Activated CD8-positive, alpha-beta memory T cell treated with anti-CD3 and anti-CD28 coated beads, Interleukin-2, amount 50 U/mL, for 4 hours (primary cell): ENCODE measurements at places on chromosomes 7 and 10.

DNA sequence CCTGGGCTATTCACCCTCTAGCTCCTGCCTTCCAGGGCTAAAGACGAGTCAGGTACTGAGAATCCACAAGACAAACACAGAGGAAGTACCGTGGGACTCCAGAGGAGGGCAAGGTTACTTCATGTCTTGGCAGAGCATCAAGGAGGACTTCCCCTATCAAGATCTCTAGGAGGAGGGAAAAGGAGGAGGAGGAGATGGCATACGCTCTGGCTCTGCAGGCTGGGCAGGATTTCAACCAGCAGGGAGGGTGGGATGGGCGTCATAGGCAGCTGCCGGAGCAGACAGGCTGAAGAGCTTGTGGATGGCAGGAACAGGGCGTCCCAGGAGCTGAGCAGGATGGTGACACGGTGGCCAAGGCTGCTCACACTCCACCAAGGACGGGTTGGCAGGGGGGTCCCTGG lies 21.3 kb downstream of the MDH2 start:
- no peak for DNase-seq

GRCh38 chr10:110808615-110809014 lies 63.1 kb upstream of the PDCD4 start:
- DNase-seq = no peak

DNA sequence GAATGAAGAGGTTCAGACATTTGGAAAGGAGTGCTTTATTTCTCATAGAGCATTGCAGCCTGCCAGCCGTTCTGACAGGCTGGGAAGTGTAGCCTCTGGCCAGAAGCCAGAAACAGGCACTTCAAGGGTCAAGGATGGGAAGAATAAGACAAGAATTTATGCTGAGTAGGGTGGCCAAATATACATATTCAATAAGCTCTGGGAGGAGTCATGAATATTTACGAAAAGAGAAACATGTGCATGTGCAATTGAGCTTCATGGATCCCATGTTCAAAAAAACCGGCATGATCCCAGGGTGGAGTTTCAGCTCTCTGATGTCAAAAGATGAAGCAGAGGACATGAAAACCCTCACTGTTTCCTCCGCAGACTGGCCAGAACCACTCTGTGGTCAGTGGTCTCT lies 32.9 kb downstream of the TLX1 start:
- DNase-seq = no peak

DNA sequence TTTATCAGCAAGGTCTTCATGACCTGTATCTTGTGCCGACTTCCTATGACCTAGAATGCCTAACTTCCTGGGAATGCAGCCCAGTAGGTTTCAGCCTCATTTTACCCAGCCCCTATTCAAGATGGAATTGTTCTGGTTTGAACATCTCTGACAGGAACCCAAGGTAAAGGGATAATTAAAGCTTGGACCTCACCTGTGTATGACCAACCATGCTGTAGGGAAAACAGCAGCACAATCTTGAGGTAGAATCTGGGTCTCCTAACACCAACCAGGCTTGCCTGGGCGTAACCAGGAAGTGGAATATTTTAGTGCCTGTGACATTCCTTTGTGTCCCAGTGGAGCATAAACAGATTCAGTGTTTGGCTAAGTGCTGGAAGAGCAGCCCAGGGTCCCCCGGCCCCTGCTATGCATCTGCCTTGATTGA lies 94.1 kb downstream of the PFKFB3 start:
- no peak for DNase-seq

- DNase-seq = no peak
Measured at GRCh38 chr10:6354168-6354772, 151.5 kb downstream of the PFKFB3 start.

- no peak for DNase-seq
Measured at GRCh38 chr7:66576646-66577045, 52.0 kb upstream of the KCTD7 start.

DNA sequence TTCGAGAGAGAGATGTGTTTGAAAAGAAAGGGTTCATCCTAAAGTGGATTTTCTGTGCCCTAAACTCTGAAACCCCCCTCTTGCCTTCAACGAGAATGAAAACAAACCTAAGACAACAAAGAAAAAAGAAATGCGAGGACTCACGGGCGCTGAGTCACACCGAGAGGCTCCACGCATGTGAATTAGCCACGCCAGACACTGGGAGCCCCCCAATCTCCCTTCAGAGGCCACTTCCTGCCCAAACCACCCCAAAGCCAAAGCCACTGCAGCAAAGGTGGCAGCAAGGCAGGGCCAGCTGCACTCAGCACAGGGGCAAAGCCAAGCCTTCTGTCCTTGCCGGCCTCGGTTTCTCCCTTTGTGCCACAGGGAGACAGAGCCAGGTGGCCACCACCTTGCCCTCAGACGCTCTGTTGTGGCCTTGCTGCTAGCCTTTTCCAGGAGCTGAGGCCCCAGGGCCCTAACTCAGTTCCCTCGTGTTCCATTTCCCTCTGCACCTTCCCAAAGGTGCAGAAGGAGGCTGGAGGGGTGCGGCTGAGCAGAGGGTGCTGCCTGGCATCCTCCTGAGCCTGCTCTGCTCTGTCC lies 93.3 kb downstream of the FAM53B start:
- DNase-seq = peak; percentile 71

DNA sequence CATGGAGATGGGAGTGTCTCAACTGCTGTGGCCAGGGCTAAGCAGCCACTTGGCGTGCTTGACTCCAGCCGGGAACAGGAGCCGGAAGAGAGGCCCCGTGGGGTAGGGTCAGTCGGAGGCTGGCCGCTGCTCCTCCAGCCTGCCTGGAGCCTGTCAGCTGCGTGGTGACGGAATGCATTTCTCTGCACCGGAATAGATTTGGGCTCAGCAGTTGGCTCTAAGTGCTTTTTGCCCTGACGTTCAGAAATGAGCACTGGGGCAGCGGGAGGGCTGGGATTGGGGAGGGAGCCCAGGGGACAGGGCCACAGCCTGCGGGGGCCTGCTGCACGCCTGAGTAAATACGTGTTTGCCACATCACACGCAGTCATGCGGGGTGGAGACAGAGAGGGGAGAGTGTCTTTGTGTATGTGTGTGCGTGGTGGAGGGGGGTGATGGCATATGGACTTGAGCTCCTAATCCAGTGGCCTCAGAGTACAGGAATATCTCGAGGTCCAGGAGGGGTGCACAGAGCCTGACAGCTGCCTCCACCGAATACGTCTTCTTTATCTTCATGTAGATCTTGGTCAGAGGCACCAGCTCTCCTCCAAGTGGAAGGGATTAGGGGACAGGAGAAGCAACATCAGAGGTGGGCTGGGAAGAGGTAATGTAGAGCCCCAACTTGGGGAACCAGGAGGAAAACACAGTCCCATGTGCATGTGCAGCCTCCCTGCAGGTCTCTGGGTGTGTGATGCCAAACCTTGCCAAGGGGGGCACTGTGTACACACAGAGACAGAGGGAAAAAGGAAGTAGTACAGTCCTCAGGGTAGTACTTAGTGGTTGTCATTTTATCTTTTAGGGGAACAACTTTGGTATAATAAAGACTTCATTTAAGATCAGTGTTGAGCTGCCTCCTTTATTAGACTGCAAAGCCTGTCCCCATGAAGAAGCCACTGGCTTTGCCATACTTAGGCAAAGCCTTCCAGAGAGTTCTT lies 151.4 kb downstream of the CDH23 start:
- no peak for DNase-seq

- no peak for DNase-seq
Measured at GRCh38 chr7:142753366-142753765, 4.1 kb downstream of the PRSS1 start.

- DNase-seq = no peak
Measured at GRCh38 chr10:119737039-119737663, 11.3 kb downstream of the INPP5F start.

GRCh38 chr10:72852508-72852907 lies 41.0 kb upstream of the OIT3 start:
- no peak for DNase-seq

DNA sequence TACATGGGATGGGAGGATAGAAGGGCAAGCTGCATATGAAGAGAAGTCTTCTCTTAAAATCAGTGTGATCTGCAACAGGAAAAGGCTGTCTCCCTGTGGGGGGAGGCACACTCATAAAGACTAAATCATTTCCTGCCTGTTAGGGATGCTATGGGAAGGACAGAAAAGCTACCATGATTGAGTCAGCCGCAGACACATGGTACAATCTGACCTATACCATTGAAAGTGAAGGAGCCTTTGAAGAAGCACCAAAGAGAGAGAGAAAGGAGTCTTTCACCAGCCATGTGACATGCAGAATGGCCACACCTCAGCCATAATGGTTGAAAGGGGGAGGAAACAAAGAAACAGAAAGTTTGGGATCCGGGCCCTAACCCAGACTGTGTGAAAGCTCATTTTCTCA lies 29.1 kb downstream of the NUDCD3 start:
- DNase-seq = peak; percentile 22

GRCh38 chr10:71401056-71401455 lies 4.3 kb downstream of the CDH23 start:
- no peak for DNase-seq

DNA sequence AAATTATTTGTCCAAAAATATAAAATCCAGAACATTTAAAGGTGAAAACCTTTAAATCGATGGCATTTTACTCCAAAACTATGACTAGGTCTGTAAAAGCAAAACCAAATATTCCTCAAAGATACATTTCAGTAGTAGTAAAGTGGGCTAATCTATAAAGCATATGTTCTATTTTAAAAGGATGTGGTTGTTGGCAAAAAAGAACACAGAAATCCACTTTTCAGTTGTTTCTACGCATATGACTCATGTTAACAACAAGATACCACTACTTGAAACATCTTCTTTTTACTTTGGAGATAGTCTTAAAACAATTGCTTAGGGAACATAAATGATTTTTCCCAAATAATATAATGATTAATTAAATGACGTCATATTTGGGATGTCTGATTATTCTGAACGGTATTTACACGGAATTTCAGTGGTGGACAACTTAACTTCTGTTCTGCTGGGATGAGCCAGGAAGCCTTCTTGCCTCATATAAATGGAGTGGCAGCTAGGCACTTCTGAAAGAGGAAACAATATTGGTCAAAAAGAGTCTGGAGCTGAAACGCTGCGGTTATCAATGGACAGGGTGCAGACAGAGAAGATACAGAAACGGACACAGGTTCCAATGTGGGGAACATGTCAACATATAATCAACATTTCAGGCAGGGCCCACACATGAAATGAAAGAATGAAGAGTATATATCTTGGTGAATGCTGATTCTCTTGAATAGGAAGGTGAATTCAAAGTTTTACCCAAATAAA lies 78.5 kb downstream of the ETV1 start:
- no peak for DNase-seq

- no peak for DNase-seq
Measured at GRCh38 chr7:88218429-88218745, 1.5 kb downstream of the SRI start.

DNA sequence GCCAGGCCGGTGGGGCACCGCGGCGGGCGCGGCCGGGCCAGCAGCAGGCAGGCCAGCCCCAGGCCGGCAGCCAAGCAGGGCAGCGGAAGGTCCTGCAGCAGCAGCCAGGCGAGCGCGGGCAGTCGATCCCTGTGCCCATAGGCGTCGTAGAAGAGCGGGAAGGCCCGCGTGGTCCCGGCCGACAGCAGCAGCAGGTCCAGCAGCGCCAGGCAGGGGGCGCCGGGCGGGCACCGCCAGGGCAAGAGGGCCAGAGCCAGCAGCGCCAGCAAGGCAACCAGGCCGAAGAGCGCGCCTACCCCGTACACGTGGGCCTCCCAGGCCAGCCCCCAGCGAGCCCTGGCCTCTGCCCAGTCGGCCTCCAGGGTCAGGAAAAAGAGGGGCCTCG lies 8.4 kb upstream of the RBM28 start:
- DNase-seq = peak; percentile 45

- DNase-seq = peak; percentile 15
Measured at GRCh38 chr7:1854866-1855724, 185.0 kb downstream of the ELFN1 start.

GRCh38 chr7:147651601-147652000 lies 939.0 kb upstream of the C7orf33 start:
- no peak for DNase-seq

GRCh38 chr7:87944547-87944946 lies 10.5 kb downstream of the ADAM22 start:
- no peak for DNase-seq

- no peak for DNase-seq
Measured at GRCh38 chr7:3304131-3304530, 3.1 kb downstream of the SDK1 start.

GRCh38 chr7:50358041-50358705 lies 53.7 kb downstream of the IKZF1 start:
- DNase-seq = no peak

DNA sequence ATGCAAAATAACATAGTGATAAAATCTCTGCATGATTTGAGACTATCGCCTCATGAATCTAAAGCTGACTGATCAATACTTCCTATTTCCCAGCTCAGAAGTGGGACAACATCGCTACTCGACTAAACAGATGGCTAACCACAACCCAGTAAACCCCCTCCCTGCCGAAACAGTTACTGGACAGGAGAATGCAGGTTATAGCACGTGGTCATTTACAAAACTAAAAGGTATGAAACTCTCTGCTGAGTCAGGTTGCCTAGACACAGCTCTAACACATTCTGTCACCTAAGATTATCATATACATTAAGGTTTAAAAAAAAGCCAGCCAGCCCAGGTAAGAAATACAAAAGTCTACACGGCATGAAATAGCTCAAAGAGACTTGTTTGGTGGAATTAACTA lies 64.0 kb downstream of the CTBP2 start:
- no peak for DNase-seq

DNA sequence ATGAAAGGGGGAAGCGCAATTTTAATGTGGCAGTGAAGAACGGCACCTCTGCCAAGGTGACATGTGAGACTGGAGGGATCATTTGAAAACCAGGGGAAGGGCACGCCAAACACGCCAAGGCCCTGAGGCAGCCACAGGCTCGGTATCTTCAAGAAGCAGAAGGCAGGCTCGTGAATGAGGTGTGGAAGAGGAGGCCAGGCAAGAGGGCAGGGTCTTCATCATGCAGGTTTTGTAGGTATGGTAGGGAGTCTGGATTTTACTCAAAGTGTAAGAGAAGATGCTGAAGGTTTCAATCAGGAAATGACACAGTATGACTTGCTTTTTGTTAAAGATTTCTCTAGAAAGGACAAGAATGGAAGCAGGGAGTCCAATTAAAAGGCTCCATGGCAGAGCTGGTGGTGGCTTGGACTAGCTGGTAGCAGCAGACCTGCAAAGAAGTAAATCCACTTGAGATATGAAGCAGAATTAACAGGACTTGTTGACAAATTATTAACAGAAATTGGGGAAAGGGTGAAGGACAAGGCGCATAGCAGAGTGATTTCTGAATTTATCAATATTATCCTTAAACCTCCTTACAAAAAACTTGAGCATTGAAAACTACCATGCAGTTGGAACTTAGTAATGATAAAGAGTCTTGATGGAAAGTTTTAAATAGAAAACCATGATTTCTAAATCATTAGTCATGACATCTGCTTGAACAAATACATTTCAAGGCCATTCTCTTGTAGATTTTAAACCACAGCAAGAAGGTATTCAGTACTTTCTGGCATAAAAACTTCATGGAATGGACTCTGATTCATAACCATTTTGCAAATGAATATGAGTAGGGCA lies 70.4 kb downstream of the COA1 start:
- DNase-seq = no peak
